Stimulated activated CD8-positive, alpha-beta memory T cell treated with anti-CD3 and anti-CD28 coated beads, Interleukin-4, amount 100 ng/mL, for 1 hour (primary cell): ENCODE measurements at places on chromosomes 7 and 10.

DNA sequence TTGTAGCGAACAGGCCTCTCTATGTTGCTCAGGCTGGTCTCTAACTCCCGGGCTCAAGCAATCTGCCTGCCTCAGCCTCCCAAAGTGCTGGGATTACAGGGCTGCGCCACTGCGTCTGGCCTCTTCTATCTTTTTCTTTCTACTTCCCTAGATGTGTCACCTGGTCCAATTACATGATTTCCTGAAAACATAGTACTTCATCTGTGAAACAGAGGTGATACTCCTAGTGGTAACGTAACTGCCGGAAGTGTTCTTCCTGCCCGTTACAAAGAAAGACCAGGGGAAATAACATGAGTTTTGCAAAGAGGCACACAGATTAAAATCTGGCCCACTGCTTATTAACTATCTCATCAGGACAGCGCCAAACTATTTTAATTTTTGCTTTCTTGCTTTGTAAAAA is 18.4 kb upstream of the HGF start:
- DNase-seq = no peak

GRCh38 chr7:139745678-139746143 is 32.1 kb downstream of the HIPK2 start:
- no peak for DNase-seq

DNA sequence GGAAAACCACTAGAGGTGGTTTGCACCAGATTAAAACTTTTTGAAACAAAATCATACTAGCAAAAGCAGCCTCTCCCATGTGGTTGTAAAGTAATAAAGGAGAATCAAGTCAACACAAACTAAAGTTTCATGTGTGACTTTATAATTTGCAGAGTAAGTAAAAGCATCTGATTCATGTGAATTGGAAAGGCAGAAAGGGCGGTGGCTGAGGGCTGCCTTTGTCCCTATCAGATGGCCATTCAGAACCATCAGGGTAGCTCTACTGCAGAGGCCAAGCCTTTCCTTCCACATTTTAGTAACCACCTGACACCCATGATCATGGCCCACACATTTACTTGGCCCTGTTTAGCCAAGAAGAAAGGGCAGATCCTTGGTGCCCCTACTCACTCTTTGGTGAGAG is 15.7 kb downstream of the WNT16 start:
- no peak for DNase-seq

GRCh38 chr10:102523250-102524029 is 19.7 kb downstream of the SUFU start:
- no peak for DNase-seq

- DNase-seq = no peak
Measured at GRCh38 chr7:3109311-3109915, 65.7 kb upstream of the CARD11 start.

GRCh38 chr7:117010375-117011133 is 57.3 kb downstream of the ST7 start:
- DNase-seq = no peak

GRCh38 chr10:108360187-108360586 is 1195.7 kb upstream of the SORCS1 start:
- DNase-seq = no peak
